ENCODE measurements at places on chromosomes 11 and 22.

GRCh38 chr11:22677153-22677903 lies 10.9 kb downstream of the GAS2 start:
- DNase-seq, result no peak

GRCh38 chr22:28015676-28016601 lies 96.9 kb upstream of the PITPNB start:
- DNase-seq, result no peak

DNA sequence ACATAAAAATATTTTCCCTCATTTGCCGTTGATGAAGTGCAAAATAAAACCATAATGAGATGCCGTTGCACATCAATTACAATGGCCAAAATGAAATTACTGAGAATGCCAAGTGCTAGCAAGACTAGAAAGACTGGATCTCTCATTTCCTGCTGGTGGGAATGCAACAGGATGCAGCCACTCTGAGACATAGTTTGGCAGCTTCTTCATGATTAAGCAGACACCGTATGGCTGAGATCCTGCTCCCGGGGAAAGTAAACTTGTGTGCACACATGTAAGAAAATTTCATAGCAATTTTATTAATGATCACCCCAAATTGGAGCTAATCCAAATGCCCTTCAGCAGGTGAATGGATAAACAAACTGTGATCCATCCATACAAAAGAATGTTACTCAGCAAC lies 1013.2 kb downstream of the TBC1D22A start:
- no peak for DNase-seq

- no peak for DNase-seq
Measured at GRCh38 chr11:32705309-32706033, 89.0 kb downstream of the CCDC73 start.

DNA sequence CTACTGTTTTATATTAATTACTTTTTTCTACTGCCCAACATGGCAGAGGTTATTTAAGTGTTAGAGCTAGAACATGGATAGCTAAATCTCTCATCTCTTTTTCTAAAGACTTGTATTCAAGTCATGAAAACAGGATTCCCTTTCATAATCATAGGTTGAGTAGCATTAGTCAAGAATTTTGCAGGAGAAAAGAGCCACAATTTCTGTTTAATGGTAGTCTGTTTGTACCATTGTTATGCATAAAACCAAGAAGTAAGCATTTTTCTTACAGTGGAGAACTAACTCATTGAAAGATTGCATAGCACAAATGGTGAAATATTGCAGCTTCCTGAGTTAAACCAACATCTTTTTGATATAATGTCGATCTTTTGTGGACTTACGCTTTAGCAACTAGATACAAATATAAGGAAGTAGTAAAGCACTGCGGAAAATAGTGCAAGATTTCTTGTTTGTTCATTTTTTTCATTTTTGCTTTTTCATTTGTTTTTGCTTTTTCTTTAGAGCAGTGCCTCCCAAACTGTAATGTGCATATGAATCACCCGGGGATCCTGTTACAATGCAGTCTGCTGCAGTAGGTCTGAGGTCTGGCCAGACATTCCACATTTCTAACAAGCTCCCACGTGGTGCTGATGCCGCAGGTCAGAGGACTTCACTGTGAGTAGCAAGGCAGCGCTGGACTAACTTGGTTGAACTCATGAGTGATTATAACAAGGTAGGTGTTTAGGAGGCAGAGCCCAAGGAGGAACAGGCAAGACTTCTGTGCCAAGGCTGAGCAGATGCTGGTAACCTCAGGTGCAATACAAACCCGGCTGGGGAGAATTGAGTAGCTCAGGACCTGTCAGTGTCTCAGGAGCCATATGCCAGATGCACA lies 4.6 kb downstream of the ETS1 start:
- DNase-seq, result no peak

GRCh38 chr11:68011051-68011943 lies 1.2 kb downstream of the ALDH3B1 start:
- DNase-seq, result no peak

GRCh38 chr11:104668797-104669463 lies 229.3 kb downstream of the CASP12 start:
- no peak for DNase-seq

DNA sequence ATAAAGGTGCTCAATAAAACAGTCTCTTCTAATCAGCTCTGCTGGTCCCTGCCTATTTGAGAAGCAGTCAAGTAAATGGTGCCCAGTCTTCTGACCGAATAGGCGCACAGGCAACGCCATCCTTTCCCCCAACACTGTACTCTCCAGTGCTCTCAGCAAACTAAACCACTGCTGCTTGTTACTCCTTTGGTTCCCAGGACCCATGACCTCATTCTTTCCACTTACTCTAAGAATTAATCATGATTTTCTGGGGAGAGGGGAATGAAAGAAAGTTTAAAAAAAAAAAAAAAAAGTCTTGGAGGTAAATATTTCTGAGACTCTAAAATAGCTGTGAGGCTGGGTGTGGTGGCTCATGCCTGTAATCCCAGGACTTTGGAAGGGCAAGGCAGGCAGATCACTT lies 63.7 kb downstream of the SGSM3 start:
- no peak for DNase-seq

DNA sequence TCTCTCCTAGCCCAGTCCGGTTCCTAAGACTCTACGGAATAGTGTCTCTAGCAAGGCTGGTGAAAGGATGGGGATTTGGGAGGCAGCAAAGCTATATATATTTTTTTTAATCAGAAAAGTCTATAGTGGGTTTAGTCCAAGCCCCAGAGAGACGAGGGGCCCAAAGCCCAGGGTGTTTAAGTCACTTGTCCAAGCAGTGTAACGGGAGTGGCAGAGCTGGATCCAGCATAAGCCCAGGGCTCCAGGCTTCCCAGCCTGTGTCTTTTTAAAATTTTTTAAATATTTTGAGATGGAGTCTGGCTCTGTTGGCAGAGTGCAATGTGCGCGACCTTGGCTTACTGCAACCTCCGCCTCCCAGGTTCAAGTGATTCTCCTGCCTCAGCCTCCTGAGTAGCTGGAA lies 6.8 kb downstream of the GRIK4 start:
- DNase-seq, result no peak

DNA sequence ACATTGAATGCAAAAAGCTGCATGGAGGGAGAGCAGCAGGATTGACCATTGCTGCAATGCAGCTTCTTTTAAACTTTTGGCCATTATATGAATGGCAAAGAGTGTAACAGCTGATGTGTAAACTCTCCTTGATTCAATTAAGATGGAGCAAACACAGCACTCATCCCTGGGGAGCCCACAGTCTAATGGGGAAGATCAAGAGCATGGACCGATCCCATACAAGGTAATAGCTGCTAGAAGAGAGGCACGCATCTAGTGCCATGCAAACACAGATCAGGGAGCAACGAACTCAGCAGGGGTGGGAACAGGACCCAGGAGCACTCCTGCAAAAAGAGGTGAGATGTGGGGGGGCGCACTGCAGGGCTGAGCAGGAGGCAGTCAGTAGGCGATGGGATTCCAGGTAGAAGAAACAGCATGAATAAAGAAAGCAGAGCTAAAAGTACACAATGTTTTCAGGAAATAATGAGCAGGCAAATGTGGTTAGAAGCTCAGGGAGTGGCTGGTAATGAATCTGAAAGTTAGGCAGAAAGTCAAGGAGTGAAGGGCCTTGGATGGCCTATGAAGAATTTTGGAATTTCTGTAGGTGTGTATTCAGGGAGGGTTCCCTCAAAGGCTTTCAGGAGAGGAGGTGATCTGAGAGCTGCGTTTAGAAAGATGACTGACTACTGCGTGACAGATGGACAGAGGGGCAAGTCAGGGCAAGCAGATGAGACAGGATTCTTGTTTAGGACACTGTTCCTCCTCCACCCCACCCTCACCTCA lies 17.2 kb upstream of the BMAL1 start:
- no peak for DNase-seq

GRCh38 chr11:113287801-113288200 lies 26.6 kb upstream of the TTC12 start:
- no peak for DNase-seq

DNA sequence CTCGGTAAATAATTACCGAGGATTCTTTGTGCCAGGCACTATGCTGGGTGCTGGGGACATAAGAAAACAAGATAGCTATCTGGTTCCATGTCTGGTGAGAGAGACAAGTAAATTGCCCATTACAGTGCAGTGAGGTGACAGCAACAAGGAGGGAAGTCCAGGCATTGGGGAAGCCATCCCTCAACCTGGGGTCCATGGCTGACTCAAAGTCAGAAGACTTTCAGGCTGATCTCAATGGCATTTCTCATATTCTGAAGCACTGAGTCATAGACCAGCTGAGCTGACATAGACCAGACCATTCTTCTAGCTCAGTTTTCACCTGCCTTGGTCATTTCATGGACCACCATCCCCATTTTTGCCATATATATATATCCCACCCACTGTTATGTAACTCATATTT lies 158.8 kb downstream of the TTC17 start:
- DNase-seq, result no peak

DNA sequence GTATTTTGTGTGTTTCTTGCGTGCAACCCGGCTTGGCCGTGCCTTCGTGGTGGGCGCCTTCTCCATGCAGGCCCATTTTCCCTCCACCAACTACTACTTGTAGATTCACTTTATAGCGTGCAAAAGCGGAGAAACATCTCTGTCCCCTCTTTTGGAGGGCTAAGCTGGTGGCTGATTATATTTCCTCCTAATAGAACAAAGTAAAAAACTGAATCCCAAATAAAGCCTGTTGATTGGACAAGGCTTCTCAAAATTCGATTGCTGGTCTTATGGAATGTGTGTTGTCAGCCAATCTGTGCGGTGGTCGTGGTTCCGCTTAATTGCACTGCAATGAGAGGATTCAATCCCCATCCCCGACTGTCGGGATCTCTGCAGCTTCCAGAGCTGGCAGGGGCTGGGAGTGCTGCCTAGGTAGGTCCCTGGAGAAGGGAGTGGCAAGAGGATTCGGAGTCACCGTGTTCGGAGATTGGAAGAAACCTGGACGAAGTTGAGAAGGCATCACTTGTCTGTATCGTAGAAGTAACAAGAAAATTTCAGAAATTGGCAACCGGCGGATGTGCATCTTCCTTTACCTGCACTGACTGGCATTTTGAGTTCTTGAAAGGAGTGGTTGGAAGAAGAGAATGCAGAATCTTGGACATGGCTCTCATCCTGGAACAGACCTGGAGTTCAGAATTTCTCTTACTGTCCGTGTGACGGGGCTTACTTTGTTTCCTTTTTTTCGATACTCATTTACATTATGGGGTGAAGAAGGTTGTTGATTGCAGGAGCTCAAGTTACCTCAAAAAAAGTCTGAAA lies 1.1 kb downstream of the HMGXB4 start:
- DNase-seq, result no peak

- DNase-seq, result no peak
Measured at GRCh38 chr11:114157476-114158050, 98.1 kb downstream of the ZBTB16 start.

- no peak for DNase-seq
Measured at GRCh38 chr11:2164861-2165555, 4.0 kb upstream of the INS start.

- DNase-seq, result no peak
Measured at GRCh38 chr22:21445437-21446127, 21.6 kb upstream of the TMEM191C start.

DNA sequence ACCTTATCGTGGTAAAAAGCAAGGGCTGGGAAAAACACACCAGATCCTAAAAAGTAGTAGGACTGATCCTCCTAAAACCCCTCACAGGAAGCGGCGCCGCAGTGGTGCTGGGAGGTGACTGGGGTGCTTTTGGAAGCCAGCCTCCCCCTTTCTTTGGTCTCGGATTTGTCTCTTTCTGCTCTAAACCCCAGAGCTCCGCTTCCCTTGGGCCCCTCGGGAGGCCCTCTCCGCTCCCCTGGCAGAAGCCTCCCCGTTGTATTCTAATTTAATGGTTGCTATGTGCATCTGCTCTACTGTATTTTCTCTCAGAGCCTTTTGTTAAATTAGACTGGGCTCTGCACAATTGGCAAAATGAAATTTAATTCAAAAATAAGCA lies 587.7 kb downstream of the OPCML start:
- no peak for DNase-seq
